ENCODE measurements at places on chromosomes 4 and X.

DNA sequence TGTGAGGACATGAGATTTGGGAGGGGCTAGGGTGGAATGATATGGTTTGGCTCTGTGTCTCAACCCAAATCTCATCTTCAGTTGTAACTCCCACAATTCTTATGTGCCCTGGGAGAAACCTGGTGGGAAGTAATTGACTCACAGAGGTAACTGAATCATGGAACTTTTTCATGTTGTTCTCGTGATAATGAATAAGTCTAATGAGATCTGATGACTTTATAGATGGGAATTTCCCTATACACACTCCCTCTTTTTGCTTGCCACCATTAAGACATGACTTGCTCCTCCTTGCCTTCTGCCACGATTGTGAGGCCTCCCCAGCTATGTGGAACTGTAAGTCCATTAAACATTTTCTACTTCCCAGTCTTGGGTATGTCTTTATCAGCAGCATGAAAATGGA is 253.2 kb upstream of the GK2 start:
- DNase-seq = no peak

DNA sequence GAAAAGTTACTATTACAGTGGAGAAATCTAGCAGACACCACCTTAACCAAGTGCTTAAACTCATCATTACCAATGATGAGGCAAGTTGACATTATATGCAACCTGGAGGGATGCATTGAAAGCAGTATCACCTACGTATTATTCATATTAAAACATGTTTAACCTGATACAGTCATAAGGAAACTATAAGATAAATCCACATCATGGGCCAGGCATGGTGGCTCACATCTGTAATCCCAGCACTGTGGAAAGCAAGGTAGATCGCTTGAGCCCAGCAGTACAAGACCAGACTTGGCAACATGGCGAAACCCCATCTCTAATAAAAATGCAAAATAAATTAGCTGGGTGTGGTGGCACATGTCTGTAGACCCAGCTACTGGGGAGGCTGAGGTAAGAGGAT is 22.3 kb upstream of the INTU start:
- DNase-seq = no peak

- DNase-seq = no peak
Measured at GRCh38 chrX:24131476-24131875, 18.1 kb upstream of the ZFX start.

- no peak for DNase-seq
Measured at GRCh38 chr4:94469221-94469784, 17.6 kb downstream of the PDLIM5 start.

GRCh38 chr4:3229328-3229727 is 19.6 kb upstream of the MSANTD1 start:
- no peak for DNase-seq

All from suppressor macrophage treated with lipopolysaccharide for 1 hour (primary cell).